T-cell (primary cell): ENCODE measurements at places on chromosomes 6 and 20. TPM values are rescaled to one million over a fixed set of nuclear protein-coding genes. Genes with fewer than 3 reads are reported as not detected.

SGK2 gene
- 1.3 TPM for total RNA-seq

SPEF1 gene
- total RNA-seq = not detected

NKX2-4 gene
- total RNA-seq = not detected

NFKBIL1 gene
- total RNA-seq = 11.6 TPM

RGS19 gene
- total RNA-seq = 61.7 TPM

CCDC170 gene
- 0.32 TPM for total RNA-seq

E2F1 gene
- 6.1 TPM for total RNA-seq

SLC25A27 gene
- 0.85 TPM for total RNA-seq

LY6G6C gene
- total RNA-seq = not detected

TAAR2 gene
- total RNA-seq = not detected

OR2H2 gene
- total RNA-seq = not detected

CALHM4 gene
- total RNA-seq = not detected

UTRN gene
- 130 TPM for total RNA-seq

GJE1 gene
- total RNA-seq = not detected

BHLHE23 gene
- total RNA-seq = not detected

NKX2-2 gene
- total RNA-seq = not detected

RHAG gene
- 0.66 TPM for total RNA-seq

RUNX2 gene
- total RNA-seq = 31.8 TPM

MOXD1 gene
- not detected for total RNA-seq

TPBG gene
- 0.25 TPM for total RNA-seq

RRAGD gene
- total RNA-seq = 4.6 TPM

NFYA gene
- total RNA-seq = 40.7 TPM

RAD21L1 gene
- total RNA-seq = 0.73 TPM

CUL9 gene
- total RNA-seq = 92.5 TPM

GINS1 gene
- 1.2 TPM for total RNA-seq
